ENCODE measurements at places on chromosomes 11 and 22. TPM values are rescaled to one million over a fixed set of nuclear protein-coding genes. Genes with fewer than 3 reads are reported as not detected.

The PACSIN3 gene
- total RNA-seq: 256 TPM

- peaks cover 33% of the 10 kb centered on the region for H3K4me1 ChIP-seq
- no peaks in the 10 kb centered on the region for H3K27me3 ChIP-seq
- H3K36me3 ChIP-seq: no peaks in the 10 kb centered on the region
These were observed 57.0 kb downstream of the BCR start for GRCh38 chr22:23237201-23237798.

- no peak overlapping the region for H3K4me3 ChIP-seq
- peaks cover 29% of the 10 kb centered on the region for H3K4me1 ChIP-seq
- peaks cover 18% of the 10 kb centered on the region for H3K36me3 ChIP-seq
- no peak for DNase-seq
These were observed 188.6 kb downstream of the PGR start for GRCh38 chr11:100941033-100941432.

GRCh38 chr22:48450188-48450825 lies 1377.4 kb downstream of the BRD1 start:
- peaks cover 42% of the 10 kb centered on the region for H3K27me3 ChIP-seq
- no peak overlapping the region for H3K4me3 ChIP-seq
- no peaks in the 10 kb centered on the region for H3K4me1 ChIP-seq
- H3K36me3 ChIP-seq: no peaks in the 10 kb centered on the region
- DNase-seq: no peak

DNA sequence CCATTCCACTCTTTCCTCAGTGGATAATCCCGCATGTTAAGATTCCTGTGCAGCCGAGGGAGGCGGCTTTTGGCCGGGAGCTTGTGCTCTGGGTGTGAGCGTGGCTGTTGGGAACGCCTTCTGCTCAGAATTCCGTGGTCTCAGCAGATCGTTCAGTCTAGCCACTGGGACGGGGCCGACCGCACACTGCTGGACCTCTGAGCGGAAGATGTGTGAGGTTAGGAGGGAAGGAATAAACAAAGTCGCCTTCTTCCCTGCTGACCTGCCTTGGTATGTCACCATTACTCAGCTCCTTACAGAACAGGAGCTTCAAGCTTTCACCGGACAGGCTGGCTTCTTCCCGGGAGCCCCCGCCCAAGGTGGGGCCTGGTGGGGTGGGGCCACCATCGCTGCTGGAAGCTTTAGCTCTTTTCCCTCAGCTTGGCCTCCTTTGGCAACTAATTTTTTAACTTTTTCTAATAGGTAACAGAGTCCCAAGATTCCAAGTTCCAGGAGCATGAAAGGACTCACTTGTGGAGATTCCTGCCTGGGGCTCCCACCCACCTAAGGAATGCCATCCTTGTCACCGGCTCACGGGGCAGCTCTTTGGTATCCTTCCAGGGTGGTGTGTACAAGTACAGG lies 22.5 kb upstream of the SEPTIN5 start:
- no peak for DNase-seq
- no peak overlapping the region for H3K27ac ChIP-seq
- no peaks in the 10 kb centered on the region for H3K36me3 ChIP-seq
- no peaks in the 10 kb centered on the region for H3K27me3 ChIP-seq
- peaks cover 24% of the 10 kb centered on the region for H3K4me1 ChIP-seq

The IFITM10 gene
- 0.47 TPM for total RNA-seq

DNA sequence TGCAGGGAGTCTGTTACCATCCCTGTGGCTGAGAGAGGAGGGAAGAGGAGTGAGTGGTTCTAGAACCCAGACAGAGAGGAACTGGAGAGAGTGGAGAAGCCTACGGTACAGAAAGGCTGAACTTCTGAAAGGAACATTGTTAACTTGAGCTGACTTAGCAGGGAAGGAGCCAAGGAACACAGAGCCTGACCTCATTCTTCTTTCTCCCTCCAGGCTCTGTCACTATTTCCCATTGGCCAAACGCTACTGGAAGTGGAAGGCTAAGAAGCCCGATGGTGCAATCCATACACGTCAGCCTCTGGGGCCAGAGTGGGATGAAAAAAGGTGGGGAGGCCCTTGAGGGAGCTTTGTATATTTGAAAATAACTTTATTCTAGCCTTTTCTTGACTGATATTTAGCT lies 16.5 kb upstream of the WT1 start:
- H3K27ac ChIP-seq: peak overlapping the region; percentile 52
- no peak overlapping the region for H3K4me3 ChIP-seq
- no peaks in the 10 kb centered on the region for H3K4me1 ChIP-seq

- H3K36me3 ChIP-seq: no peaks in the 10 kb centered on the region
These were observed 12.8 kb downstream of the TNRC6B start for GRCh38 chr22:40190501-40190900.

GRCh38 chr11:1746956-1747752 lies 3.2 kb downstream of the IFITM10 start:
- peaks cover 54% of the 10 kb centered on the region for H3K4me1 ChIP-seq
- H3K4me3 ChIP-seq: no peak overlapping the region
- H3K36me3 ChIP-seq: no peaks in the 10 kb centered on the region
- H3K27ac ChIP-seq: no peak overlapping the region
- no peak for DNase-seq

DNA sequence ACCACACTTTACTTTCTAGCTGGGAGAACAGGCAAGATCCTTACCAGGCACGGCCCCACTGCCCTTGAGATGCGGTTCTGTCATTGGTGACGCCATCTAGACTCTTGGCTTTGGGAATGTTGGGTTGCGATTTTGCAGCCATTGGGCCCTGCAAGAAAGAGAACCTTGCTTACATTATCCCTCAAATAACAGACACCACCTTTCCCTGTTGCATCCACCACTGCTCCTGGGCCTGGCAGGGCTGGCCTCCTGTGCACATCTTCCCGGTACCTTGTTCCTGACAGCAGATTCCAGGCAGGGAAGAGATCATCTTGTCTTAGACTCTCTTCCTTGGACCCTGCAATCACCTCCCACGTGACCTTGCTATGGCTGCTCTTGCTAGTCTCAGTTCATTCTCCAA lies 3.4 kb downstream of the DHCR7 start:
- peaks cover 6% of the 10 kb centered on the region for H3K36me3 ChIP-seq
- no peak overlapping the region for H3K4me3 ChIP-seq
- no peaks in the 10 kb centered on the region for H3K27me3 ChIP-seq
- no peak for DNase-seq
- H3K4me1 ChIP-seq: peaks cover 10% of the 10 kb centered on the region
- no peak overlapping the region for H3K27ac ChIP-seq

- no peaks in the 10 kb centered on the region for H3K4me1 ChIP-seq
- H3K27ac ChIP-seq: no peak overlapping the region
- no peak for DNase-seq
- H3K36me3 ChIP-seq: no peaks in the 10 kb centered on the region
These were observed 7.0 kb downstream of the EMID1 start for GRCh38 chr22:29212743-29213142.

DNA sequence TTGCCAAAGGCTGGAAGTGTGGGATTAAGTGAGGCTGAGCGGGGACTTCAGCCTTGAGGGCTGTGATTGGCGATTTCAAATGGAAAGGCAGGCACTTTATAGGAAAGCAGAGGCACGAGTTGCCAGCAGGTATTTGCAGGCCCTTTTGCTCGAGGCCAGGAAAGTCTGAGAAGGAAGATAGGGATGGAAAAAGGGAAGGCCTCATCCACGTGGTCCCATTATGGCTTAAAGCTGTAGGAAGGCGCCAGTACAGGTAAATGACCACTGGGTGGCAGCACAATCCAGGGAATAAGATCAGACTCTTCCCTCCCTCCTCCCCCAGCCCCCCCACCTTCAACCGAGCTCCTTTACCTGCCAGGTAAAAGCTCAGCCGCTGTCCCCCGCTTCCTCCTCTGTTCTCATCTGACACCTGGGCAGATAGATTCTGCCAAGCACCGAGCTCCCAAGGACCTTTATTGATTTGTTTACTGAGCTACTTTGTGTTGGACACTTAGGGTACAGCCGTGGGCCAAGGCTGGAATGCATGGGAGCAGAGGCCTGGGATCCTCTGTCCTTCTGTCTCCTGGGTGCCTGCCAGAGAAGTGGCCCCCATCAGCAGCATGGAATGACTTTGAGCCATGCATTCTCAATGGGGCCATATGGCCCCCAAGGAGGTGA lies 7.5 kb downstream of the P2RX3 start:
- H3K4me1 ChIP-seq: peaks cover 5% of the 10 kb centered on the region
- H3K27ac ChIP-seq: no peak overlapping the region
- H3K36me3 ChIP-seq: no peaks in the 10 kb centered on the region
- DNase-seq: peak; percentile 42
- no peaks in the 10 kb centered on the region for H3K27me3 ChIP-seq

- no peak overlapping the region for H3K4me3 ChIP-seq
- H3K27me3 ChIP-seq: peaks cover 59% of the 10 kb centered on the region
- no peak overlapping the region for H3K27ac ChIP-seq
- DNase-seq: no peak
- no peaks in the 10 kb centered on the region for H3K36me3 ChIP-seq
These were observed 39.5 kb downstream of the ELFN2 start for GRCh38 chr22:37387793-37388192.

The PANX3 gene
- not detected for total RNA-seq

- no peak overlapping the region for H3K27ac ChIP-seq
- H3K36me3 ChIP-seq: no peaks in the 10 kb centered on the region
- no peak for DNase-seq
- H3K4me1 ChIP-seq: peaks cover 72% of the 10 kb centered on the region
- H3K27me3 ChIP-seq: no peaks in the 10 kb centered on the region
- H3K4me3 ChIP-seq: no peak overlapping the region
These were observed 154.4 kb downstream of the NAV2 start for GRCh38 chr11:19867064-19867463.

The KCNQ1 gene
- total RNA-seq: 37.7 TPM

The TMPRSS5 gene
- 0.97 TPM for total RNA-seq

DNA sequence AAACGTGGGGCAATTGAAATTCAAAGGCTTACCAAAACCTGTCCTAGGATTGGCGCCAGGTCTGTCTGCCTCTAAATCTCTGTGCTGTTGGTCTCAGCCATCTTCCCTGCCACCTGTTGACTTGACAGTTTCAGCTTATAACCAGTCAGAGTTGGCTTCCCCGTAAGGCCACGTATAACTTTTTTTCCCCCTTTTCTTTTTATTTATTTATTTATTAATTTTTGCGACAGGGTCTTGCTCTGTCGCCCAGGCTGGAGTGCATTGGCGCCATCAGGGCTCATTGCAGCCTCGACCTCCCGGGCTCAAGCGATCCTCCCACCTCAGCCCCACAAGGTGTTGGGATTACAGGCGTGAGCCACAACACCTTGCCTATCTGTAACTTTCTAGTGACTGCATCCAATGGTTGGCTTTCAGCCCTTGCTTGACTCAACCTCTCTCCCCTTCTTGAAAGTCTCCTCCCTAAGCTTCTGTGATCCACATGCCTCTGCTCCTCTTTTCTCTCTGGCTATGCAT lies 1.4 kb upstream of the SYVN1 start:
- peak overlapping the region; percentile 98 for H3K4me3 ChIP-seq
- H3K27me3 ChIP-seq: no peaks in the 10 kb centered on the region
- peak overlapping the region; percentile 99 for H3K27ac ChIP-seq
- peaks cover 5% of the 10 kb centered on the region for H3K36me3 ChIP-seq
- DNase-seq: no peak

The MOGAT2 gene
- not detected for total RNA-seq

The CFL1 gene
- total RNA-seq: 305 TPM

The SLC22A25 gene
- not detected for total RNA-seq

The OR8G1 gene
- not detected for total RNA-seq

The IZUMO1R gene
- not detected for total RNA-seq

The HOATZ gene
- not detected for total RNA-seq

The YWHAH gene
- 75.8 TPM for total RNA-seq

GRCh38 chr22:17764036-17764435 lies 10.2 kb downstream of the BID start:
- H3K4me1 ChIP-seq: peaks cover 5% of the 10 kb centered on the region
- H3K27ac ChIP-seq: no peak overlapping the region
- H3K36me3 ChIP-seq: no peaks in the 10 kb centered on the region
- H3K4me3 ChIP-seq: no peak overlapping the region
- no peaks in the 10 kb centered on the region for H3K27me3 ChIP-seq

DNA sequence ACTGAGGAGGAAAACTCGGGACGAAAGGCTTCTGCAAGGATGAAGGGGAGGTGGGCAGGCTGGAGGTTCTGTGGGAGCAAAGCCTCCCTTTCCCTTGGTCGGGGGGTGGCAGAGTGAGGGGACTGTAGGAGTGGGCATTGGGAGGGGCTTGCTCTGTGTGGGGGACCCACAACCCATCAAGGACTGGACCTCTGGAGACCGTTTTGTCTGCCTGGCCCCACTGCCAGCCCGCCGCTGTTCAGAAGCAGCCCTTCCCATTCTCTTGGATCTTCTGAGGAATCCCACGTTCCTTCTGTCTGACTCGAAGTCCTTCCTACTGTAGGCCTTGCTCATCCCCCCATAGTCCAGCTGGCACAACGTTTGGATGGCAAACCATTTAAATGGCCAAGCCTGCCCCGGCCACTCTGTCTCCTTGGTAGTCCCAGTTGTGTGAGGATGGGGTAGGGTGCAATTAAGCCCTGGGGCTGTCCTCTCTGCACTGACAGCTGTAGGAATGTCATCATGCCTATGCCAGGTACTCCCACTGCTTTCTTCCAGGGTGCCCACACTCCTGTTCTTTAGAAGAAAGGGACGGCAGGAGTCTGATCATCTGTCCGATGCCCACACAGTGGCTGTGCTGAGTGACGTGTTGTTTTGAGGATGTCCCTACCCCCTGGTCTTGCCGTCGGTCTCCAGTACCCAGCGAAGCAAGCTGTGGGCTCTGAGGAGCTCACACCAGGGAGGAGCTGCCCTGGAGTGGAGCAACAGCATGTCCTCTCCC lies 17.0 kb upstream of the NECTIN1 start:
- H3K27ac ChIP-seq: no peak overlapping the region
- H3K4me1 ChIP-seq: peaks cover 10% of the 10 kb centered on the region
- no peak for DNase-seq
- no peaks in the 10 kb centered on the region for H3K36me3 ChIP-seq
- peaks cover 33% of the 10 kb centered on the region for H3K27me3 ChIP-seq

DNA sequence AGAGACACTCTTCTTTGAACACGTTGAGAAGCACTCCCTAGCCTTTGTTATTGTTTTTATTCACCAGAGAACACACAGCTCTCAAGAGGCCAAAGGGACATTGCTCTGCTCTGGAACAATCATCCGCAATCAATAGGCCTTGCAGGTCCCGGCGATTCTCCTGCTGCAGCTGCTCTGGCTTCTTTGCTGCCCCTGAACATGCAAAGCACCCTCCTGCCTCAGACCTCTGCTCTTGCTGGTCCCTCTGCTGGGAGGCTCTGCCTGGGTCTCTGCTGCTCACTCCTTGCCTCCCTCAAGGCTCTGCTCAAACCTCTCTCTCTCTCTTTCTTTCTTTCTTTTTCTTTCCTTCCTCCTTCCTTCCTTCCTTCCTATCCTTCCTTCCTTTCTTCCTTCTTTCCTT lies 232.7 kb downstream of the DSCAML1 start:
- no peaks in the 10 kb centered on the region for H3K4me1 ChIP-seq
- no peaks in the 10 kb centered on the region for H3K36me3 ChIP-seq
- H3K27ac ChIP-seq: no peak overlapping the region
- no peak for DNase-seq

Measured in heart right ventricle (tissue), 16 donors.